ENCODE measurements at places on chromosomes 11 and 22. TPM values are rescaled to one million over a fixed set of nuclear protein-coding genes. Genes with fewer than 3 reads are reported as not detected.
A peak's percentile ranks its signal among the peaks of the same experiment; 100 is the strongest.

SCGB1A1 gene
- total RNA-seq: not detected

DNA sequence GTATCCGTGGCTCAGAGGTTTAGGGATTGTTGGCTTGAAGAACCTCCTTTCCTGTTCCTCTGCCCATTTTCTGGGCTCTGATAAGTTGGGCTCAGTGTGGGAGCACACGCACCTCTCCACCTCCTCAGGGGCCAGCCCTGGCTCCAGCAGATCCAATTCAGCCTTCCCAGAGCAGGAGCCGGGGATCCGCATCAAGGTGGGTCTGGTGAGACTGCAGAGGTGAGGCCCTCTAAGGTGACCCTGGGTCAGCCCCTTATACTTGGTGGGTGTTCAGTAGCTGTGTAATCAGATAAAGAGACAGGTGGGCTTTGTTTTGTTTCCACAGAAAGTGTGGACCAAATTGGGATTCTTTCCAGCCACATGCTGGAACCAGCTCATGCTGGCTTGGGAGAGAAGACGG is 1466.0 kb downstream of the TBC1D22A start:
- DNase-seq: no peak

ARHGAP8 gene
- total RNA-seq: 0.36 TPM

RFPL3 gene
- not detected for total RNA-seq

CARD10 gene
- 12.7 TPM for total RNA-seq

- peak; percentile 84 for DNase-seq
These were observed 59.6 kb upstream of the PAX6 start for GRCh38 chr11:31870609-31871309.

DNA sequence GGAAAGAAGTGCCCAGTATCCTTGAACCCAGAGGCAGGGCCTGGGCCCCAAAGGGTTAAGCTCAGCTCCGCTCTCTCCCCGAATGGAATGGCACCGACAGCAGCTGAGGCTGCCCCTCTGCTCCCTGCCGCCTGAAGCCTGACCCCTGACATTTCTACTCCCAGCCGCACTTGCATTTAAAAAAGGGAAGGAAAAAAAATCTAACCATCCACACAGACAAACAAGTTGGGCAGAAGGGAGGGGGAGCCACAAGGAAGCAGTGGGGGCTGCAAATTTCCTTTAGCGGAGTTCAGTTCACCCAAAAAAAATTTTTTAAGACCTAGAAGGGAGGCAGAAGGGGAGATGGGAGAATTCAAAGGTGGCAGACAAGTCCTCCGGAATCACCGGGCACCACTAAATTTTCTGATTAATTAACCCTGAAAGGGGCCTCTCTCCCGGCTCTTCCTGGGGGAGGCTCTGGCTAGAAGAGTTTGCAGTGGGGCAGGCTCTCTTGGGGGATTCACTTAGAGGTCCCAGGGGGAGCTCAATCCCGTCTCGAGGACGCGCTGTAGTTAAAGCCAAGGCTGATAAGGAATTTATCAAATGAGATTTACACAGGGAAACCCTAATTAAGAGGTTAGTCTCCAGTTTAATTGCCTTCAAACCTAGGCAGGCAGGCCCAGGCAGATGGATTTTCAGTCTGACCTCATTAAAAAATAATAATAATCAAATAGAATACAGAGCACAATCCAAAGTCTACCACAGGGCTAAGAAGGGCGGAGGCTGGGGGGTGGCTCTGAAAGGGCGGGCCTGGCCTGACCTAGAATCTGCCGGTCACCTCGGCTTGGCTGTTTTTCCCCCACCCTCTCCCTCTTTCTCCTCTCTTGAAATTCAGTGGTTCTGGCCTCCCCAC is 25.6 kb downstream of the MN1 start:
- peak; percentile 62 for DNase-seq

LDHAL6A gene
- total RNA-seq: not detected

GRCh38 chr11:2814751-2815150 is 70.8 kb downstream of the CDKN1C start:
- no peak for DNase-seq

SLC22A6 gene
- total RNA-seq: not detected

SIK2 gene
- total RNA-seq: 18.3 TPM

DNA sequence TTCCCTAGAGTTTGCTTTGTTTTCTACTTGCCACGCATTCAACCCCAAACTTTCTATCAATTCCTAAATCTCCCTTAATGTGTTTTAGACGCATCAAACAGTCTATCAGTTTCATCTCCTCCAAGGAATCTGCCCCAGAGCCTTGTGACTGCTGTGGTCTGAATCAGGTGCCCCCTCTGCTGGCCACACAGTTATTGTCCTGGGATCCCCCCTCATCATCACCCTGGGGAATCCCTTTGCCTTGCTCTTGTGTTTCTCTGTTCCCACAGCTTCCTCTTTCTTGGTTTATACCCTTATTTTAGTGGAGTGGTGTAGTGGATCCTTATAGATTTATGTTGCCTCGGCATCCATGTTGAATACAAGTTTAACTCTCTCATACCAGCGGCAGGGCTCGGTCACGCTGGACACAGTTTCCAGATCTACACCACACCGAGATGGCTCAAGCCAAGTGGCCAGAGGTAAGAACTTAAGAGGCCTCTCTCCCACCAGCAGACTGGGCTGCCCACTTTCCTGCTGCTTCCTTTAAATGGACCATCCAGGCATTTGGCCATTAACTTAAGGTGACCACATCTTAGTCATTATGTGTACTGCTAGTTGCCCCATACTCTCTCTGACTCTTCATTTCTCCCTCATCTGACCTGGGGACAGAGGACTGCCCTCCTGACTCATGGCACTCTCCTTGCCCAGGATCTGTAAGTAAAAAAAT is 8.2 kb downstream of the UPB1 start:
- DNase-seq: peak; percentile 95

GRCh38 chr11:10022764-10023163 is 271.3 kb downstream of the SBF2 start:
- DNase-seq: no peak

- peak; percentile 75 for DNase-seq
These were observed 131.8 kb upstream of the PARVA start for GRCh38 chr11:12245549-12246016.

MGAT3 gene
- total RNA-seq: under 0.01 TPM

OR8K5 gene
- not detected for total RNA-seq

DNA sequence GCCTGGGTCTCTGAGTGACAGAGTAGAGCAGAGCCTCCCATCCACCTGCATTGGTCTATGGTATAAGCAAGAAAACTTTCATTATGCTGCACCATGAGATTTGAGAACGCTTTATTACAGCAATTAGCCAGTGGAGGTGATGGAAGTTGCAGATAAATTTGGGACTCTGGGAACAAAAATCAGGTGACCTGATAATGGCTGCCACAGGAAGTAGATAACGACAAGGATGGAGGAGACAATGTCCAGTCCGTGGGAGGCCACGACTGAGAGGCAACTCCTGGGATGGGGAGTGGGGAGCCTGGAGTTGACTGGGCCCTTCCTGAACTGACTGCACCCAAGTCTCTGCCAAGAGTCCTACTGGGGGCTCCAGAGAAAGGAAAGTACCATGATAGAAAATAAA is 4.7 kb downstream of the MRGPRD start:
- no peak for DNase-seq

DNA sequence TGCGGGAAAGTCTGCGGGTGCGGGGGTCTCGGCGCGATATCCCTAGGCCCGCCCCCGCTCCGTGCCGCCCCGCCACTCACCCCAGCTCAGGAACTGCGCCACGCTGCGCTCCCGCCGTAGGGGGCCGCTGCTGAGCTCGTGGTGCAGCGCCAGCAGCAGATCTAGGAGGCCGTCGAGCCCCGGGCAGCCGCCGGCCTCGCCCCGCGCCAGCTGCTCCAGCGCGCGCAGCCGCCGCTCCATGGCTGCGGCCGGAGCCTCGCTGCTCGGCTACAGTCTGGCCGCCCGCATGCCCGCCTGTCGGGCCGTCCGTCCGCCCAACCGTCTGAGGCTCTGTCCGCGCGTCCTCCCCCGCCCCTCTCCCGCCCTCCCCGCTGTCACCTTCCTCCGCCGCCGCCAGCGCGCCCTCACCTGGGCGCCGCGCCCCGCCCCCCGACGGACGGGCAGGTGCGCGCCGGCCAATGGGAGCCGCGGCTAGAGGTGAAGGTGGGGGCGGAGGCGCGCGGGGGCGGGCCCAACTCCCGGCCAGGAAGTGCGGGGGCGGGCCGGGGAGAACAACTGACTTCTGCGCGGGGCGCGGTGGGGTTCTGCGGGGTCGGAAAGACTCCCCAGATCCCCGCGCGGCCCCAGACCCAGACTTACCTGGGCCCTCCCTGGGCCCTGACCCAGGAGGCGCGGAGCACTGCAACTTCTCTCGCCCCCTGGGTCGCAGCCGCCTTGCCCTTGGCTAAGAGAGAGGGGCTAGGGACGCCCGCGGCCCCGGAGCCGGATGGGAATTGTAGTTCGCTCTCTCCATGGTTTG is at the start of gene CDC42BPG:
Gene CDC42BPG (minus strand): TSS at position 324 of the 799 bp plus-strand sequence. CDS start 84 bp downstream, at position 240.
- peak; percentile 100 for DNase-seq

- DNase-seq: no peak
These were observed 68.6 kb downstream of the ATXN10 start for GRCh38 chr22:45740236-45740635.

DNA sequence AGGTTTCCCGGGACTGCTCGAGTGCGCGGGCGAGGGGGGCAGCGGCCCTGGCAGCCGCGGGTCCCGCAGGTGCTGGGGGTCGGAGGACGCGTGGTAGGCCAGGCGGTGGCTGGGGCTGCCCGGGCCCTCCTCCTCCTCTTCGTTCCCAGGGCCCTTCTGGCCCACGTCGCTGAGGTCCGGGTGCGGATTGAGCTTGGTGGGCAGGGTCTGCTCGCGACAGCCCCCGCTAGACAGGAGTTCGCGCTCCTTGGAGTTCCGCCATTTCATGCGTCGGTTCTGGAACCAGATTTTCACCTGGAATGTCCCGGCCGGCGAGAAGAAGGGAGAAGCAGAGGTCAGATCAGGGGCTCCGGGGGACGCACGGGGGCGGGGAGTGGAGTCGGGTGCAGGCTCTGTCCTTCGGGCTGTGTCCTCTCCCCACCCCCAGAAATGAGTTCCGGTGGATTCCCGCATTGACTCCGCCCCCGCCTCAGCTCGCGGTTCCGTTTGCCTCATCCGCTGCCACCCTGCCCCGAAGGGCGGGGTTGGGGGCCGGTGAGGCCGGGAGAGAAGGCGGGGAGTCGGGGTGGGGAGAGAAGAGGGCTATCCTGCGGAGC is 3.9 kb downstream of the DBX1 start:
- peak; percentile 42 for DNase-seq

INS gene
- total RNA-seq: not detected

DNA sequence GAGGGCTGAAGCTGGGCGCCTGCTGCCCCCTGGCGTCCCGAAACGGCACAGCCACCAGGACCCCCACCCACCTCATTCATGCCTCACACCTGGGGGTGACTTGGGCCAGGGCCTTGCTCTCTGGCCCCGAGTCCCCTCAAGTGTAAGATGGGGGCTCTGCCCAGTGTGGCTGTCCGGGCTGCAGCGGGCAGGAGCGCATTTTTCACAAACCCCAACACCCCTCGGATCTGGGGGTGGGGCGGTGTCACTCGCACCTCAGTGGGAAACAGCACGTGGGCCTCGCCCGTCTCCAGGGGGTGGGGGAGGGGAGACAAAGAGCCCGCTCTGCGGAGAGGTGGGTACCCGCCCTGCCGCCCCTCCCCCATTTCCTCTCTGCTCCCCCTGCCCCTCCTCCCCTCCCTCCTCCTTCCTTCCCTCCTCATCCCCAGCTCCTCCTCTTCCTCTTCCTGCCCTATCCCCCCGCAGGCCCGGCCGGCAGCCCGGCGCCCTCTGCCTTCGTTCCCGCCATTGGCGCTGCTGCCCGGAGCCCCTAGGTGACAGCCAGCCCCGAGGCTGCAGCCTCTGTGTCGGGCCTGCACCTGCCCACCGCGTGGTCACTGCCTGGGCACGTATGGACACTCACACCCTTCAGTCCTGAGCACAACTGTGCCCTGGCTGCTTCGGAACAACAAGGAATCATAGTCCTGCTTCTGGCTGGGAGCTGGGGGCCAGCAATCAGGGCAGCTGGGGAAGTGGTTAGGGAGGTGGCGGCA is 6.8 kb upstream of the CDKN1C start:
- DNase-seq: peak; percentile 93

DNA sequence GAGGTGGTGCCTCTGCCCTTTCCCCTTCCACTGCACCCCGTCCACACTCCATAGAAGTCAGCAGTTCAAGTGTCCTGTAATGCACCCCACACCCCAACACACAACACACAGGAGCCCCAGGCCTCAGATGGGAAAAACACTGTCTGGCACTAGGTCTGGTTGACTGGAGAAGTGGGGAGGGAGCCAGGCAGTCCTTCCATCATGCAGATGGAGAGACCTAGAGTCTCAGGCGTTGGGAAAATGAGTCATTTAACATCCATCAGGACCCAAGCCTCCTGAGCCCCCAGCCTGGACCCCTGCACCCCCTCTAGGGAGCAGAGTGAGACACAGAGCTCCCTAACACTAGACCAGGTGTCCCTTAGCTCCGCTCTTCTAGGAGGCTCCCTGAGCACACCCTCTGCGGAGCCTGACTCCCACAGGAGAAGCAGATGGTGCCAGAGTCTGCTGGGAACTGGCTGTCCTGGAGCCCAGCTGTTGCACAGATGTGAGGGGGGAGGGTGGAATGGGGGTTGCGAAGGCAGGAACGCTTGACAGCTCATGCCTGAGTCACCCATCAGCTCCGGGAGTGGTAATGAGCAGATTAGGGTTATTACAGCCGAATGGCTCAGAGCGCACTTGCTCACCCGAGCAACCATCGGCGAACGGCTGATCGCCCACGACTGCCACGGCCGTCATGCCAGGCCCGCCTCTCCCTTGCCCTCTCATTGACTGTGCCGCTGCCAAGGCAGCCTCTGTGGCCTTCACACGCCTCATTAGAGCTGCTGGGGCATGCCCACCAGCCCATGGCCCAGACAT is 22.1 kb upstream of the SYT7 start:
- DNase-seq: peak; percentile 98

- DNase-seq: no peak
These were observed 50.2 kb downstream of the CACNG2 start for GRCh38 chr22:36653316-36653715.

DNA sequence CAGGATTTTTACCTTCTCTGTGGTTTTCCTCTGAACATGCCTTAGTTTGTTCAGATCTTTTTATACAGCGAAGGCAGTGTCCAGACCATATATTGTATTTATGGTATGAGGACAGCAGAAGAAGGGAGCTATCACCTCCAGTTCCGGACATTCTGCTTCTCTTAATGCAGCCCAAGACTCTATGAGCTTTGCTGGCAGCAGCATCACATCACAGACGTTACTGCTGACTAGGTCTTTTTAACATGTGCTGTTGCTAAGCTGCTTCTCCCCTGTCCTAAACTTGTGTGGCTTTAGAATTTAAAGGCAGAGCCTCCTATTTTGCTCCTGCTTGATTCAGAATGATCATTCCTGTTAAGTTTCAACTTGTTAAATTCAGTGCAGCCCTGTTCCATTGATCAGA is 13.4 kb downstream of the MICAL2 start:
- DNase-seq: no peak

GRCh38 chr11:101466352-101466751 is 117.5 kb downstream of the TRPC6 start:
- no peak for DNase-seq

DNA sequence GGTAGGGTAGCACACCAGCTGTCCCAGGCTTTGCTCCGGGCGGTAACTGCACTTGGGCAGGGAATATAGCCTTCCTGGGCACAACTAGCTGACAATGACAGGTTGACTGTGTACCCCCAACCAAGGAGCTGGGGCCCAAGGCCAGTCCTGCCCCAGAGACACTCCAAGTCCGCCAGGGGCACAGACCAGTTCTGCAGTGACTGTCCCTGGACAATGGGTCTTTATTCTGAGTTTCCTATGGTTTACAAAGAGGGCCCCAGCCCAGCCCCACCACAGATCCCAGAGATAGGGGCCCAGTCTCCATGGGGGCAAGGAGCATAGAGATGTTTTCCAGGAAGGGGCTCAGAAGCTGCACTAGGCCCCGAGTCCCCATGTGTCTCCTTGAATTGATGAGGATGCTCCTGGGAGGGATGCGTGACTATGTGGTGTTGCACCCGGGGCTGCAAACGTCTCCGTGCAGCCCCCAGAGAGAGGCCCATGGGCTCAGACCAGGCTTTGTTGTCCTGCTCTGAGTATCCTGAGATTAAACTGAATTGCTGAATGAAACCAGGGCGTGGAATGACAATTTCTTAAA is 48.4 kb downstream of the CD6 start:
- peak; percentile 64 for DNase-seq
